SK-N-DZ (cell line): ENCODE measurements at places on chromosomes 4 and X.

DNA sequence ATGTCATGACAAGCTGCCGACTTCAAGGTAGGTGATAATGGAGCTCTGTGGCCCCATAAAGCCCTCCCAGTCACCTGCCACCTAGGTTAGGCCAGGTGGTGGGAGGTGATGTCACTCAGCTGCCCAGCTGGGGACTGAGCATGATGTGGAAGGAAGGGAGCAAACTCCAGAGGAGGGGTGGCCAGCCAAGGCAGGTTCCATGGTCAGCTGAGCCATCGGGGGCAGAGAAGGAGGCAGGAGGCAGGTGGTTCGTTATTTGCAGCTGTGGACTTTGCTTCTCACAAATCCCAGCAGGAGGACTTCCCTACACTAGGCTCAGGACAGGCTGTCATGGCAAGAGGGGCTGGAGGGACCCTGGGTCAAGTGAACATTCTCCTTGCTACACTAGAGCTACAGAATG lies 2.1 kb downstream of the CCDC120 start:
- no peak for DNase-seq

DNA sequence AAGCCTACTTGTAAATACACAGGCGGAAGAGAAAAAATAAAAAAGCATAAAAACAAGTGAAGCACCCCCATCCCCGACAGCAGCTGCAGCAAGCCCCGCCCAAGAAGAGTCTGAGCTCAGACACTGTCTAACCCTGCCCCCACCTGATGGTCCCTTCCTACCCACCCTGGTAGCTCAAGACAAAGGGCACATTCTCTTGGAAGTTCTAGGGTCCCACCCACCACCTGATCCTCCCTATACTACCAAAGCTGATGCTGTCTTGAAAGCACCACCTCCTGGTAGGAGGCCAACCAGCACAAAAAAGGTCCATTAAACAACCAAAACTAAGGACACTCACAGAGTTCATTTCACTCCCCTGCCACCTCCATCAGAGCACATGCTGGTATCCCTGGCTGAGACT lies 308.2 kb downstream of the KLHL13 start:
- no peak for DNase-seq

GRCh38 chrX:40773188-40773587 lies 37.8 kb upstream of the MED14 start:
- no peak for DNase-seq

- peak; percentile 50 for DNase-seq
These were observed 905.2 kb downstream of the TRAM1L1 start for GRCh38 chr4:116180157-116180601.

DNA sequence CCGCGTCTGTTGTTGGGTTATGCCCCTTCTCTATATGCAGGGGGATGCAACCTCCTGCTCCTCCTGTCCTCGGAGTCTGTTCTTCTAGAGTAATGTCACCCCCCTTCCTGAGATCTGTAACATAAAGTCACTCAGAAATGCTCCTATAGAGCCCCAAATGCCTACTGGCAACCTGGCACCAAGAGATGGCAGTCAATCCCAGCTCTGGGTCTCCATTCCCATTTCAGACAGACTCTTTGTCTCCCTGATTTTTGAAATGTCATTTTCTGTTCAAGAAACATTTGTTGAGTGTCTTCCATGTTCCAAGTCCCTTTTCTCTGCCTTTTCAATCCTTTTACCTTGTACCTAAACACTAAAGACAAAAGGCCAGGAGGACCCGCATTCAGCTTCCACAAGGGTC lies 9.6 kb upstream of the PRDM8 start:
- no peak for DNase-seq

GRCh38 chrX:123190096-123190495 lies 6.0 kb downstream of the GRIA3 start:
- no peak for DNase-seq

- DNase-seq, result no peak
These were observed 117.3 kb downstream of the CPZ start for GRCh38 chr4:8709729-8710360.

DNA sequence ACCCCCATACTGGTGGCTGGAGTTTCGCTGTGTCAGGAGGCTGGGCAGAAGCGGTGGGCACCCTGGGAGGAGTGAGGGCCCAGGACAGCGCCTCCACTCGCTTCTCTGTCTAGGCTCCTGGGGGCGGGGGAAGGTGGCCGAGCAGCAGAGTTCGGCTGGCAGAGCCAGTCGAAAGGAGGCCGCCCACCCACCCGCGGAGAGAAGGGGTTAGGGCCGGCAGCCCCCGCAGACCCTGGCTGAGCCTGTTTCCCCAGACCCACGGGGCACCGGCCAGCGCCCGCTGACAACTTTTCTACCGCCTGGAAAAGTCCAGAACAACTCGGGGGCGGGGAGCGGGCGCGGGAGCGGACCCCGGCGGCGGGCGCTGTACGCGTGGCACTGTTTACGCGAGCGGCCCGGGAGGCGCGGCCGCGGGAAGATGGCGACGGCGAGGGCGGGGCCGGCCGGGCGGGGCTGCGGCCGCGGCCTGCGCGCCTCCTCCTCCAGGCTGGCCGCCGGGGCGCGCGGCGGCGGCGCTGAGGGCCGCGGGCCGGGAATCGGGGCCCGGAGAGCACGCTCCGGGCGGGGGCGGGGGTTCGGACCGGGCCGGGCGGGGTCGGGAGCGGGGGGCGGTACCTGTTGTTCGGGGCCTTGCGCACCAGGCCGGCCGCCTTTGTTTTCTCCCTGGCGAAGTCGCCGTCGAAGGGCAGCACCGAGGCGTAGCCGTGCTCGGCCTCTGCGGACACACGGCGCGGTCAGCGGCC lies 628 bp downstream of the MXD4 start:
- DNase-seq, result no peak

GRCh38 chrX:19791562-19791961 lies 95.8 kb downstream of the SH3KBP1 start:
- DNase-seq, result no peak

GRCh38 chr4:177297785-177298391 lies 11.8 kb upstream of the NEIL3 start:
- DNase-seq, result no peak

- no peak for DNase-seq
These were observed 830.9 kb downstream of the TECRL start for GRCh38 chr4:63578383-63578782.

- no peak for DNase-seq
These were observed 77.0 kb downstream of the LUZP4 start for GRCh38 chrX:115366535-115366934.

DNA sequence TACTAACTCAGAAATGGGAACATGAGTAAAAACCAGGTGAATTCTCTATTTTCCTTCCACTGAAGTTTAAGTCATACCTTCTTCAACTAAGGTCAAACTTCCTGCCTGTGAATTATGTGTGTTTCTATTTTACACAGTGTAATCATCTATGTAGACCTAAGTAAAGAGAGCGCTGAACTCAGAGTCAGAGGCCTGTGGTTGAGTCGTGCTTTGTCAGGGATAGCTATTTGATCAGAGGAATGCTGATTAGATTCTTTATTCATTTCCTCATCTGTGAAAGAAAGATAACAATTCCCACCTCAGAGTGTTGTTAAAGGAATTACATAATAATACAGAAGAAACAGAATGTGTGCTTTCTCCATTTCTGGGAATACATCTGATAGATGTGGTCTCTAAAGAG lies 654.1 kb downstream of the STIM2 start:
- DNase-seq, result no peak

GRCh38 chr4:139469869-139470268 lies 15.9 kb downstream of the RAB33B start:
- DNase-seq, result no peak

DNA sequence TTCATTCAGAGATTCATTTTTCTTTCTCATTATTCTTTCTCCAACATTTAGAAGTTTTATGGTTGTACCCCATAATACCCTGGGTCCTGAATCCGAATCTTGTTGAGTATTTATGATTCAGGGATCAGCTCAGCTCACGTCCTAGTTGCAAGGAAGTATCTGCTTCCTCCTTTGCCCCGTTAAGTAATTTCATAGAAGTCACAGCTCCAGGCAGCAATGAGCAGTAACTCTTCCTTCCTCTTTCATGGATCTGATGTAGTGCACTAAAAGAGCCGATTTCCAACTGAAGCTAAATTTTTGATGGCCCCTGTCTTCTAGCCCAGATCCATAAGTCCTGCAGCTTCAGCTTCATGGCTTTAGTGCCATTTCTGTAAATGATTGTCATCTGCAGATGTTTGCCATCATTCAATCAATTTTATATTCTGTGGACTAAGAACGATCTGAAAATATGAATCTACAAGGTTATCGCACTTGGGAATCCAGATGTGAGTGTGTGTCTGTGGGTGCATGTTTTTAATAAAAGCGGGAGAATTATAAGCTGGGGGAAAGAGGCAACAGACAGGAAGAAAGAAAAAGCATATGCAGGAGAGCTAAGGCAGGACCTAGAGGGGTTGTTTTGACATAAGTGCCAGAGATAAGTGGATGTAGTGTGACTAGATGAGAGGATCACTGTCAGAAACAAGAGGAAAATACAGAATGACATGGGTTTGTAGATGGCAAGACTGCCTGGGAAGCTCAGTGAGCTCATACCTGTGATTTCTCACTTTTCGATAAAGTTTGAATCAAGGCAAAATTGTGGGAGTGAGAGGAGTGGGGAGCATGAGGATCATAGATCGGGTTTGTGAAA lies 17.5 kb downstream of the VEGFD start:
- no peak for DNase-seq

- DNase-seq, result no peak
These were observed 18.3 kb upstream of the CXCR3 start for GRCh38 chrX:71636438-71637252.

DNA sequence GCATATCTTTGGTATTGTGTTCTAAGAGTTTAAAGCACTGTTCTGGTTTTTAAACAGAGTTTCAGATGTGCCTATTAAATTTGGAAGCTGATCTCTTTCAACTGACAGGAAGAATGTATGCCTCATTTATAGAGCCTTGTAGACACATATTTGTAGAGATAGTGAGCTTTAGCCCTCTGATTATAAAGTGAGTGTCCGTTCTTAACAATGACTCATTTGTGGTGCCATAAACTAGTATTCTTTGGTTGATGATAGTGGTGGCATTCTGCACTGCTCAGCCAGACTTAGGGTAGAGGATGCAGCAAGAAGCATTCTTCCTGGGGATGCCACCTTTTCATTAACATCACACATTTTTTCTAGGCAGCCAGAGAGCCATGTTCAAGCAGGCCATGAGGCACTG lies 121.7 kb downstream of the TLL1 start:
- no peak for DNase-seq

- DNase-seq, result no peak
These were observed 17.6 kb upstream of the CC2D2A start for GRCh38 chr4:15451866-15452765.

- no peak for DNase-seq
These were observed 94.8 kb upstream of the GRPR start for GRCh38 chrX:16028576-16028975.

DNA sequence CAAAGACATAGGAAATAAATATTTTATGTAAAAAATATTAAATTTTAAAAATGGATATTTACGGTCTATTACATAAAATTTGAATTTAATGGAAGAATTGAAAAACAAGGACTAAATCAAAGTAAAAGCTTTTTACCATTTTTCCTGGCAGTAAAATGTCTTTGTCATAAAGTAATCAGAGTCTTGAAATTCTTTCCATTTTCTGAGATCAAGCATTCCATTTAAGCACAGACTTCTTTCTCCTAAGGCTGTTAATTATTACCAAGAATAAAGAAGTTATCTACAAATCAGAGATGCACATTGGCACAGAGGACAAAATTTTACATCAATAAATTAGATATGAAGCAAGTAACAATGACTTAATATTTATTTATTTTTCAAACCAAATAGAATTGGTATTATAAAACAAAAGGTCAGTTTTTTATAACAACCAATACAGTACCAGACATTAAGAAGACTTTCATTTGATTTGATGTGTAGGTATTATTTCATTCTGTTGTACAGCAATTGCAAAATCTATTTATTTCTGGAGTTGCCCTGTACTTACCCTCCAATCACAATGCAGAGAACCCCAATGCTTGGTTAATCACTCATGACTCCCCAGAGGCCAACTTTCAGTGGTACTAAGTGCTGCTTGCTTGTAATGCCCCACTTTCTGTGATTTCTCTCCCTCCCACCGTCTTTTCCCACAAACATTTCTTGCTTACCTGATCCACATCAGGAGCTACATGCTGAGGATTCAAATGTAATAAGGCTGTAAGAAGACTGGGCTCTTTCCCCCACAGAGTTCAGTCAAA lies 254.6 kb downstream of the GASK1B start:
- no peak for DNase-seq

GRCh38 chrX:116427978-116428377 lies 8.4 kb upstream of the SLC6A14 start:
- DNase-seq, result no peak

DNA sequence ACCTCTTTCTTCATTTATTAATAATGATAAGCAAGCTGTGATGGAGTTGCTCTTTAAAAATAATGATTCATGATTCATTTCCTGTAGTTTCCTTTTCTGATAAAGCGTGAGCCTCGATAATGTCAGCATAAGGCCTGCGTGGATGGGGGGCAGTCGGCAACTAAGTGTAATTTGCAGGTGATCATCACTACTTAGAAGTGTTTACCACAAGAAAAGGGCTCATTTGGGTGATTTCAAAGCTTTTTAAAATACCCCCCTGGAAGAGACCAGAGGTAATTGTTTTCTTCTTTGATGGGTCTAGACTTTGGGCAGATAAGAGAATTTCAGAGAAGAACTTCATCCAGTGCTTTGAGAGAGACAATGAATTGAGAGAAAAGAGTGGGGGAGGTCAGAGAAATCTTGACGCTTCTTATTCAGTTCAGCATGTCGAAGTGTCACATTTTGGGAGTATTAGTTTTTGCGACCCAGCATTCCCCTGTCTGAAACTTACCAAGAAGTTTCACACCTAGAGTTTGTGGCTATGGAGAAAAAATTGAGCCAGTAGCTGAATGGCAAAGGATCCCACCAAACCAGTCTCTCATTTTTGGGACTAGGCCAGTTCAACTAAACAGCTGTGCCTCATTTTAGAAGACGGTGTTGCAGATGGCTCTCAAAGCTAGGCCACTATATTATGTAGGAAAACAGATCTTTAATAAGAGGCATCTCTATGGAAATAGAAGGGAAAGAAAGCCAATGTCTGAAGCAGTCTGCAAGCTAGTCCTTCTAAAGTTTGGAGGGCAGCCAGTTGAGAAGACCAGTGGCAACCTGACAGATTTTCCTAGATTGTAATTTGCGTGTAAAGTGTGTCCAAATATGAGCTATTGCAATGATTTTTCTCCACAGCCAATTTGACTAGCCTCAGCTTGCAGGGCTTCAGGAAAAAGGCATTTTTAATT lies 171.0 kb upstream of the PPP1R2C start:
- DNase-seq, result no peak

DNA sequence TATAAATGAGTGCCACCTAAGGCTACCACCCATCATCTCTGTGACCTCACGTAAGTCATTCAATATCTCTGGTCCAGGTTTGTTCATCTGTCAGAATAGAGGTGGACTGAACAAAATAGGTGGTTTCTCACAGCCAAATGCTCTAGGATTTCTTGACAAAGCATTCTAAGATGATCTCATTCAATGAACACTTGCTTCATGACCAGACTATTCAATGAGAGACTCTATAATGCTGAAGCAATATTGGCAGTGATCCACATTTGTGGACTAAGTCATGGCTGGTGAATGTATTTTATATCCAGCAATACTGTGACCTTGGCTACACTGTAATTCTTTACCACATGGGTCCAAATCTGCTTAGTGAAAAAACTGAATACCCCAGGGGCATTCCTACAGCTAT lies 37.9 kb downstream of the LDB2 start:
- DNase-seq, result no peak

- DNase-seq, result no peak
These were observed 527.2 kb upstream of the PRKX start for GRCh38 chrX:4240541-4241194.
